ENCODE measurements at places on chromosomes 13 and 19.

GRCh38 chr13:60095300-60095699, 68.4 kb downstream of the DIAPH3 start:
- DNase-seq = no peak

DNA sequence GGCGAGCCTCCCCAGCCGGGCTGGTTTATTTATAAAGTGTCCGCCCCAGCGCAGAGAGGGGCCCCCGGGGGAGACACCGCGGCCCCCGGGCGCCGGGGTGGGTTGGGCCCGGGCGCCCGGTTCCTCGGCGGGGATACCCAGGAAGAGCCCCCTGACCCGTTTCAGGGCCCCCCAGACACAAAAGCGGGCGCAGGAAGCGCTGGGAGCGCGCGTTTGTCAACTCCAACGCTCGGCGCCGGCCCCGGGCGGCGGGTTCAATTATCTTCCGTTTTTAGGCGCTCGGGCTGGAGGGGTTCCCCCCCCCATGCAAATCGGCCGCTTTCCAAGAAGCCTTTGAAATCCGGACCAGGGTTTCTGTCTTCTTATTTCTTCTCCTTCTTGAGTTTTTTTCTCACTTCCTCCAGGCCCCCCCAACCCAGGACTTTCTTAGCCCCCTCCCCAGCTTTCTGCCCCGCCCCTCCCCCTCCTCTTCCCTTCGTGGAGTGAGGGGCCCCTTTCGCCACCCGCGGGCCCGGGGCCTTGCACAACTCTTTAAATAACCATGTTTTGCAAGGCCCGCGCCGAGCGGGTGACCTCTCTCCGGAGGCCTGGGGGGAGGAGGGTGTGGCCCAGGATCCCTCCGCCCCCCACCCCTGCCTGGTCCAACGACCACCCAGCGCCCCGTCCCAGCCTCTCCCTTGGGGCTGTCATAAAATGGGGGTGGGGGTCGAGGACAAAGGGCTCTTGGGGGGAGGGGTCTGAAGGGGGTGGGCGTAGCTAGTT, 935 bp downstream of the ARID3A start:
- DNase-seq = peak; percentile 86

- peak; percentile 91 for DNase-seq
Observed at GRCh38 chr19:16445238-16446107, 26.3 kb downstream of the EPS15L1 start.

DNA sequence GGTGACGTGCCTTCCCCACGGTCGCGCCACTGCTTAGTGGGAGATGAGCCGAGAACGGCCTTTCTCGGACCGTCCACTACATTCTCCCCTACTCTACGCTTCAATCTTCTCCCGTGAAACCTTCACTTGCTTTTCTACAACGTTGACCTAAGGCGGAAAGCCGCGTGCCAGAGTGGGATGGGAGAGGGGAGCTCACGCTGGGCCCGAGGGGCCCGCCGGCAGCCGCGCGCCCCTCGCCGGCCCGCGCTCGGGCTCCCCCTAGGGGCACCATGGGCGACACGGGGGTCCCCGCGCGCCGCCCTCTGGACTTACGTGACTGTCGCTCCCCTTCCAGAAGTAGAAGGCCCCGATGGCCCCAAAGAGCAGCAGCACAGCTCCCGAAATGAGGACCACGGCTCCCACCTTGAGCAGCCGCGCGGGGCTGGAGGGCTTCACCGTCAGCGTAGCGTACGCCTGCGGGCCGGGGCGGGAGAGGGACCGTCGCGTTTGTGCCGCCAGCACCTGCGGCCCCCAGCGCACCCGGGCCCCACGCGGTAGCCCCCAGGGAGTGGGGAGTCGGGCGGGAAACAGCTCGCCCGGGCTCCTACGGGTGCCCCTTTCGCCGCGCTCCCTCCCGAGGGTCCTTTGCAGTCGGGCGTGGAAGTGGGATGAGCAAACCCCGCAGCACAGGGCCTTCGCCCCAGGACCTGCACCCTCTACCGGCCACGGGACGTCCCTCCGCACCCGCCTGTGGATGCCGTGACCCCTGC, 727 bp downstream of the CNMD start:
- DNase-seq = no peak

Measured in MV-4-11 (cell line).